Smooth muscle cell of the brain vasculature (primary cell): ENCODE measurements at places on chromosomes 3 and 15.

GRCh38 chr3:106398891-106399600, 530.2 kb upstream of the CBLB start:
- no peak for DNase-seq

GRCh38 chr3:44159696-44160300, 81.9 kb upstream of the TOPAZ1 start:
- DNase-seq = no peak

GRCh38 chr3:197546307-197547085, 9.3 kb downstream of the BDH1 start:
- no peak for DNase-seq

DNA sequence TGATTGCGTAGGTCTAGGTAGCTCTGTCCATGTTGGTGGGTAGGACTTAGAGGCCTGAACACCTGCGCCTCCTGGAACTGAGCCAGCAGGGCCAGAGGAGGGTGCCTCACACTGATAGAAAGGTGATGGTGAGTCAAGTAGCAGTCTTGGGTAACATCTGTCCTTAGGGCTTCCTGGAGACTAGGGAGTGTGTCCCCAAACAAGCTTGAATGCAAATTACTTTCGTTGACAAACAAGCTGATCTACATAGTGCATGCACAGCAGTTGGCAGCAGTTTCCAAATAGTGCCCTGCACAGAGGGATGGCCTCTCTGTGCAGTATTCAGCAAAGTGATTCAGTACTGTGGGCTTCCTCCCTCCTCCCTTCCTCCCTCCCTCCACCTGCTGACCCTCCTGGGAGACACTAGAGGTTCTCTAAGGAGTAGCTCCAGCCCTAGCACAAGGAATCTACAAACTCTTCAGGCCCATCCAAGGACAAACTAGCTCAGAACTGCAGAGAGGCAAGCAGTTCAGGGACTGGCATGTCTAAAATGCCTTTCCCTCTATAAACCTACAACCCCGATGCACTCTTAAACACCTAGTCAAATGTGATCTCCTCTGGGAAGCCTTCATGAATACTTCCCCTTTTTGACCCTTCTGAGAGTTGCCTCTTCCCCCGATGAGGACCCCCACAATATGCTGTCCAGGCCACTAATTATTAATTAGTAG, 61.0 kb downstream of the TLE3 start:
- DNase-seq = no peak

GRCh38 chr3:160343132-160343531, 55.9 kb downstream of the IFT80 start:
- no peak for DNase-seq

DNA sequence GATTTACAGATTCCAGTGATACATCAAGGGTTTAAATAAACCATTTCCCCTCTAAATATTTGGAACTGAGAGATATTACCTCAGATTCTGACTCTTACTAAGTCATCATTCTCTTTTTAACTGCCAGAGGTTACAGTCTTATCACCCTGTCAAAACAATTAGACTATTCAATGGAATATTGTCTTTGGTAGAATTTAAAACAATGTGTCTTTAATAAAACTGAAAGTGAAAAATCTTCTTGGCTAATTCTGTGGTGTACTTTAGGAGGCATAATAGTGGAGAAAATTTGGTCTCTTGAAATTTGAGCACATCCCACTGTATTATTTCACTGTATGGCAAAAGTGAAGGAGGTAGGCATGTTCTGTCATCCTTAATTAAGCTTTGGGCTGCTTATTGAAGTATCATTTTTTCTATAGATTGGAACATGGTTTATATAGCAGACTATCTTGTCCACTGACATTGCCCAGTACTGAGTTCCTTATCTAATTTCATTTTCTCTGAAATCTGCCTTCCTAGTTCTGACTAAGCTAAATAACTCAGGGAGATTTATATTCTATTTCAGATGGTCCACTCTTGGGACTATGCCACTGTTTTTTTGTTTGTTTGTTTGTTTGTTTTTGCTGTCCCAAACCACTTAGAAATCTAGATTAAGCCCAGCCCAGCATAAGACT, 48.0 kb upstream of the UTS2B start:
- no peak for DNase-seq

DNA sequence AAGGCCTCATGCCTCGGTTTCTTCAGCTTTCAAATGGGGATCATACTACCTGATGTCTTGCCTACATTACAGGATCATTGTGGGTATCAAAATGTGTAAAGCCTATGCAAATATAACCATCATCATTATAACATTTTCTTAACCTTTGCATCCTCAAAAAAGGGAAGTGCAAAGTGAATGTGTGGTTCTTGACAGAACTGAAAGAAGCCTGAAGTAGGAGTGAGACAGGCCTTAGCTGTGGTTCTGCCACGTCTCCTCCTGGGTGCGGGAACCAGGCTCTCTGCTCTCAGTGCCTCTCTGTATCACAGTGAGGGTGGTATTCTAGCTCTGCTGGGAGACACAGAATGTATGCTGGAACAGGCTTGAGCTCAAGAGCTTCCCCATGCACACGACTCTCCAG, 316.9 kb upstream of the ICE2 start:
- no peak for DNase-seq

- DNase-seq = no peak
Measured at GRCh38 chr3:25349095-25349494, 79.0 kb upstream of the RARB start.
